Activated T-helper 9 cell treated with anti-CD3 and anti-CD28 coated beads, Interleukin-2, amount 50 U/mL, for 16 hours (primary cell): ENCODE measurements at places on chromosomes 7 and 10.

- DNase-seq = no peak
Observed at GRCh38 chr7:138276891-138277290, 183.2 kb upstream of the TRIM24 start.

GRCh38 chr10:15804109-15804508 lies 56.2 kb downstream of the MINDY3 start:
- no peak for DNase-seq

GRCh38 chr10:22615819-22616499 lies 98.4 kb downstream of the PIP4K2A start:
- peak; percentile 30 for DNase-seq

GRCh38 chr7:39890411-39890810 lies 59.6 kb upstream of the CDK13 start:
- DNase-seq = no peak

GRCh38 chr7:80833289-80834268 lies 85.3 kb downstream of the SEMA3C start:
- no peak for DNase-seq

DNA sequence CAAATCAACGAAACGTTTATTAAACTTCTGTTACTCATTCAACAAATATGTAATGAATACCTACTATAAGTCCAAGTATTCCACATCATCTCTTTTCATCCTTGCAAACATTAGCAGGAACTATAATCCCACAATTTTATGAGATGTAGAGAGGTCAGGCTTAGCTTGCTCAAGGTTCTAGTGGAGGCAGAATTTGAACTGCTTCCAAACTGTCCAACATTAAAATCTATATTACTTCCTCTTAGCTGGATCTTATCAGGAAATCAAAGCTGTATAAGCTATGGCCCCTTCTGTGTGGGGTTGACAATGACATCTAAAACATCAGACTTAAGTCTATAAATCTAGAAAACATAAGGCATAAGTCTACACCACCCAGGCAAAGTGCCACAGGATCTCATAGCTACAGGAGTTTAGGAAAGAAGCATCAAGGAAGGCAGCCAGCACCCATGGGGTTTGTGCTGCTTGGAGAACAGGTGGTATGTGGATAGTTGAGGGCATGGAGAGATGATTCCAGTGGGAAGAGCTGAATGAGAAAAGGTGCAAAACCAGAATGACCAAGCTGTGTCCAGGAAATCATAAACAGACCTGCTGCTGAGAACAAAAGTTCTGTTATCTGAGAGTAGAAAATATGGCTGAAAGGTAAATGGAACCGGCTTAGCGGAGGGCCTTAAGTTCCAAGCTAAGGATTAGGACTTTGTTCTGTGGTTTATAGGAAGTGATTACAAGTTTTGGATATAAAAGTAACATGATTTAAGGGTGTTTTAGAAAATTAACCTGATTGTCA lies 34.5 kb downstream of the PAPSS2 start:
- DNase-seq = no peak

DNA sequence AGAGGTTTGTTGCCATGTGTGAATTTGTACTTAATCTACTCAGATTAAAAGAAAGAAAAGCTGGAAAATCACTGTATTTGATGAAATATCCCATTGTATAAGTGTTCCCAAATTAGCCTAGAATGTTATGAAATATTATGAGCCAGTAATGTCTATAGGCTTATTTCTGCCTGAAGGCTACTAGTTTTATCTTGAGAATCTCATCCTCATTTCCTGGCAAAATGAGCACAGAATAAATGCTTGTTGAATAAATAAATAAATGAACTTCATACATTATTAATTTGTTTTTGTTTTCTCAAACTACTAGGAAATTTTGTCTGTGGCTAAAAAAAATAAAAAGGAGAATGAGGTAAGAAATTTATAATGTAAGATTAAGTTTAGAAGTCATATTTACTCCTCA lies 25.5 kb downstream of the HELLS start:
- DNase-seq = no peak

DNA sequence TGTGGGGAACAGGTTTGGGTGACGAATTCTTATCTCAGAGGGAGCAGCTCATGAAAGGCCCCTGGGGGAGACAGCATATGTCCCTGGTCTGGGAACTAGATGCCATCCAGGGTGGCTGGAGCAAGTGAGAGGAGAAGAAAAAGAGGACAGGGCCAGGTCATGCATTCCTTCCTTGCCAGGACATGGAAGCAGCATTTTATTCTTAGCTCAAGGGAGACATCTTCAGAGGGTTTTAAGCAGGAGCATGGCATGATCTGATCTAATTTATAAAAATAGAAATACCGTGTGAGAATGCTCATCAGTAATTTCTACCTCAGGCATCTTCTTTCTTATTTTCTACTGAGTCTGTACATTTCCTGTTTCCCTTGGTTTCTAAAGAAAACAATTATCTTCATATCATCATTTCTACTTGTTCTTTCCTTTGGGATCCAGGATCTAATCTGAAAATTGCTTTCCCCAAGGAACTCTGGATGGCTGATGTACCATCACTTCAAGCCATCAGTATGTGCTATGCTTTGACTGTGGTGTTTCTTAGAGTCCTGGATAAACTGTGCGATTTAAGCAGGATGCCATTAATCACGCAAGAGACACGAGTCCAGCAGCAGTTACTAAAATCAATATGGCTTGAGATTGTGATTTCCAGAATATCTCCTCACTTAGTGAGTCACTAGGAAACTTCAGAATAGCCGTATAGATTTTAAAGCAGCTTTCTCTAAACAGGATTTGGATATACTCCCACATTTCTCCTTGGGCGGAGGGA lies 386.2 kb downstream of the GALNT17 start:
- no peak for DNase-seq

- DNase-seq = no peak
Observed at GRCh38 chr7:69070476-69070875, 527.8 kb upstream of the AUTS2 start.

- no peak for DNase-seq
Observed at GRCh38 chr10:36428507-36428906, 696.9 kb upstream of the ANKRD30A start.

GRCh38 chr7:77831481-77831880 lies 32.9 kb downstream of the PHTF2 start:
- DNase-seq = peak; percentile 19

DNA sequence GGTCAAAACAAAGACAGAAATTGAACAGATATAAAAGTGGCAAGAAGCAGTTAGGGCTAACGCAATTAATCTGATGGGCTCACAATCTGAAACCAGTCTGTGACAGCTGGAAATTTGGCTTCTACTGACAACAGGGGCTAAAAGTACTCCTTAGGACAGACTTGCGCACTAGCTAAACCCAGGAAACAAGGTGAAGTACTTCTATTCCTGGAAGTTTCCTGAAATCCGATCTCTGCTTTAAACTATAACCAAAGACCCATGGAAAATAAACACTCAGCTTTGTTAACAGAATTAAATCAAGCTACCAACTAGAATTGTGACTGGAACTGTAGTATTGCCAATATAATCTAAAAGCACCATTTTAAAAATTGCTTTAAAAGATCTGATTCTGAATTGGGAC lies 520.2 kb upstream of the ZWINT start:
- DNase-seq = no peak
